ENCODE measurements at places on chromosomes 4 and X. TPM values are rescaled to one million over a fixed set of nuclear protein-coding genes. Genes with fewer than 3 reads are reported as not detected.

Gene FMR1NB
- not detected for total RNA-seq

Gene ALB
- total RNA-seq = not detected

Gene SYP
- total RNA-seq = 0.37 TPM

Gene MGST2
- total RNA-seq = 4.8 TPM

Gene PRSS12
- total RNA-seq = 4.1 TPM

Gene SSX4
- not detected for total RNA-seq

Gene HPGDS
- not detected for total RNA-seq

Gene CXCL10
- under 0.01 TPM for total RNA-seq

Gene ATP1B4
- not detected for total RNA-seq

Gene SLIT2
- total RNA-seq = 29.1 TPM

Gene F8A2
- not detected for total RNA-seq

Gene YY2
- total RNA-seq = 2.2 TPM

Gene BANK1
- under 0.01 TPM for total RNA-seq

Gene MAGEA4
- not detected for total RNA-seq

Gene TLR1
- total RNA-seq = 0.73 TPM

Gene ZNF732
- 0.37 TPM for total RNA-seq

Gene STATH
- not detected for total RNA-seq

Gene FAM156A
- 13.9 TPM for total RNA-seq

Gene MAGEA1
- not detected for total RNA-seq

Gene RIBC1
- 0.73 TPM for total RNA-seq

Gene BEX1
- not detected for total RNA-seq

Gene FGF13
- under 0.01 TPM for total RNA-seq

Gene MSL3
- total RNA-seq = 23.9 TPM

Gene PRRG1
- 6.6 TPM for total RNA-seq

Gene AMBN
- not detected for total RNA-seq

Gene TGIF2LX
- total RNA-seq = not detected

Gene MAGEB1
- not detected for total RNA-seq

Gene AVPR2
- total RNA-seq = not detected

Gene ARAP2
- total RNA-seq = under 0.01 TPM
